ENCODE measurements at places on chromosomes 5 and 9. TPM values are rescaled to one million over a fixed set of nuclear protein-coding genes. Genes with fewer than 3 reads are reported as not detected.

DNA sequence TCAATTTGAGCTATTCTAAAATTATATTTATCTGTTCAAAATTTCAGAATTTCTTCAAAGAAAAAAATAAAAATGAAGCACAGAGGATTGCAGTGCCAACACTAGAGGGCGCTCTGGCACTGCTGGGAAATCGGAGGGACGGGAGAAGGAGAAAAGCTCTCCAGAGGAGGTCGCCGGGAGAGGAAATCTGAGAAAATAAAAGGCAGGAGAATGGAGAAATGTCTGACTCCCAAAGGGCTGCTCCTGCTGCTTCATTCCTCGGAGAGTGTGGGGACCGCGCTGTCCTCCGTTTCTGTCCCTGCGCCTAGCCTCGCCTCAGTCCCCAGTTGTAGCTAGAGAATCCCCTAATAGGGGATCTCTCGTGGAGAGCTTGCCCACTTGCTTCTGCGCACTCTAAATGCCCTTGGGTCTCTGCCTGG is 40.0 kb upstream of the ARSB start:
- DNase-seq, result peak; percentile 38

DNA sequence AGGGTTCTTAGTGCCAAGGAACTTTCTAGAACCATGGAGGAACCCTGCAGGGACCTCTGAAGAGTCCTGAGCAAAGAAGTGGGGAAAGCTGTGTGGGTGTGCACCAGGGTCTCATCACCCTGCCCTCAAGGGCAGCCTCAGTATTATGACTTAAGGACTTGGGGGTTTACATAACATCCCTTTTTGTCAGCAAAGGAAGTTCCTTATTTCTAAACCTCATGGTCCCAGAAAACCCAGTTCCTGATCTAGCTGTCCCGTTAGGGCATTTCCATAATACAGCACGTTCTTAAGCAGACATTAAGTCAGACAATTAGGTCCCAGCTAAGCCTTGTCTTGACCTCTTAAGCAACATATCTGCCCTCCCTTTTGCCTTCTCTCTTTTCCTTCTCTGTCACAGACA is 57.3 kb downstream of the DAPK1 start:
- no peak for DNase-seq

Gene TMEM203
- total RNA-seq, result 39.2 TPM

- peak; percentile 39 for DNase-seq
Measured at GRCh38 chr5:149780043-149780737, 50.1 kb downstream of the PPARGC1B start.

DNA sequence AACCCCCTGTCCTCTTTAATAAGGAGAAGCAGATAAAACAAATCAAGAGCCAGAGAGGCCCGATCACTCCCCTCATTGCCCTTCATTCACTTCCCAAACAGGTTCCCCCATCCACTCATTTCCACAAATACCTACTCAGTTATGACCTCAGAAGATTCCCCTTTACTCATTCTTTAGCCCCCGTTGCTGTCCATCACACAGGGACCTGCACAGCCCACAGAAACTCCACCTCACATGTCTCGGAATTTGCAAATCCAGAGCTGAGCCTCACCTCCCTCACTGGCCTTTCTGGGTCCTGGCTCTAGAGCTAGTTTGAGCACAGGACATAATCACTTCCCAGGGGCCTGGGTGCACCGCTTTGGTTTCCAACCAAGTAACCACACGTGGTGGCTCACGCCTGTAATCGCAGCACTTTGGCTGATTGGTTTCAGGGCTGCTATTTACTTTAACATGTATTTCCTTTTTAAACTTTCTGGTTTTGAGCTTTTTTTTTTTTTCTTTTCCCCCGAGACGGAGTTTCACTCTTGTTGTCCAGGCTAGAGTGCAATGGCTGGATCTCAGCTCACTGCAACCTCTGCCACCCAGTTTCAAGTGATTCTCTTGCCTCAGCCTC is 17.8 kb downstream of the ATP6V0E1 start:
- DNase-seq, result no peak

- DNase-seq, result peak; percentile 4
Measured at GRCh38 chr5:30040488-30041118, 1152.9 kb upstream of the CDH6 start.

- peak; percentile 78 for DNase-seq
Measured at GRCh38 chr5:113163328-113163727, 186.7 kb downstream of the DCP2 start.

DNA sequence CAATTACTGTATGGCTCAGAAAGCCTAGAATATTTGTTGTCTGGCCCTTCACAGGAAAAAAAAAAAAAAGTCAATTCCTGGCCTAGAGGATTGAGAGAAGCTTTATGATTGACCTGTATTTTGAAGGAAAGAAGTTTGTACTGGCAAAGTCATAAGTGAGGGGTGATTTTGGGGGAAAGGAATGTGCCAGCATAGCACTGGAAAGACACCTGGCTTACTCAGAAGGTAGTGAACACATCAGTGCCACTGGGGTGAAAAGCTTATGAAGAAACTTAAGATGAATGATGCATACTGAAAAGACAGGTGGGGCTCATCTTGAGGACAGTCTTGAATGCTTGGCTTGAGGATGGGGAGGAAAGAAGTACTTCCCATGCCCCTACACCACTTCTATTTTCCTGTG is 127.9 kb upstream of the RASA1 start:
- DNase-seq, result peak; percentile 81

DNA sequence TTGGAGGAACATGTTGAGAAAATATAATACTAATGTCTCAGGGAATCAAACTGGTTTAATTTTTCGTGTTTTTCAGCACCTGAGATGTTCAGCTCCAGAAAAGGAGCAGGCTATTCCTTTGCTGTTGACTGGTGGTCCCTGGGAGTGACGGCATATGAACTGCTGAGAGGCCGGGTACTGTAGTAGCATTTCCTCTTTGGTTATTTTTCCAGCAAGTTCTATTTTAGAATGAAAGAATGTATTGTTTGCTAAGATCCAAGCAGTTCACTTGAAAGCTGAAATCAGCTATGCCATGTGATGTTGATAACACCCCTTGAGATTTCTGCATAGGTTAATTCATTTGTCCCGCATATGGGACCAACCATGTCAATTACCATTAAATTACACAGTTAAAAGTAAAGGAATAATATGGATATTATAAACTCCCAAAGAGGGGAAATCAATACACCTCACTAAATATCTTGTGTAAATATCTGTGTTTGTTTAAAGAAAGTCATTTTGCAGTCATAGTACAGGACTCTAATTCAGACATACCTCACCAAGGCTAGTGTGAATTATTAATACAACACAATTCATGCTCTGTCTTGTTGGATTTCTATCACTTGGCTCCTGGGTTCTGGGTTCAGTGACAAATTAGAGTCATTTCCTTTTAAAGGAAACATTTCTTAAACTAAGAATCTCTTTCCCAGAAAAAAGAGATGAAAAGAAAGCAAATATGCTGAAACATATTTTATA is 126.8 kb downstream of the STK32A start:
- DNase-seq, result peak; percentile 75

- DNase-seq, result peak; percentile 43
Measured at GRCh38 chr9:116152390-116152789, 1.2 kb upstream of the PAPPA start.

Gene FOXD4L6
- 0.13 TPM for total RNA-seq

DNA sequence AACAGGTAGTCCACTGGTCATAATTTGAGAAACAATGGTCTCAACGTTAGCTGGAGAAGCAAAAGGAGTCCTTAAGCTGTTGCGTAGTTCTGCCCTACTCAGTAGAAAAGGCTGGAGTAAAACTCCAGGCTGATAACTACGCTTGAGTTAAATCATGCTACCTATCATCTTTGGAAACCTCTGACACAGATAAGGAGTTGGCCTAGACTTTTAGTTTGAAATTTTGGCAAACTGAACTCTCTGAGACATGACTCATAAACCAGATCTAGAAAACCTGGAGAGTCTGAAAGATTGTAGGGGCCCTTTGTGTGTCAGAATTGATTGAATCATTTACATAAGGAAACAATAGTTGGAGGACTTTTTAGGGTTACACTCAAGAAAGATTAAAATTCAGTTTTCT is 26.3 kb downstream of the NMUR2 start:
- peak; percentile 40 for DNase-seq

DNA sequence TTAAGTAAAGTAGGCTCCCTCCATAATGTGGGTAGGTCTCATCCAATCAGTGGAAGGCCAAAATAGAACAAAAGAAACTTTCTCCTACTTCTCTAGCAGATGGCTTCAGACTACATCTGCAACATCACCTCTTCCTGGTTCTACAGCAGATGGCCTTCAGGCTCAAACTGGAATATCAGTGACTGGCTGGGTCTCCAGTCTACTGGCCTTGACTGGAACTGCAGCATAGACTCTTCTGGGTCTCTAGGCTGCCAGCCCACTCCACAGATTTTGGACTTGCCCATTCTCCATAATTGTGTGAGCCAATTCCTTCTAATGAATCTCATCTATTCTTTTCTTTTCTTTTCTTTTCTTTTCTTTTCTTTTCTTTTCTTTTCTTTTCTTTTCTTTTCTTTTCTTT is 64.8 kb downstream of the ACER2 start:
- DNase-seq, result no peak

GRCh38 chr9:37445832-37446231 is 19.4 kb downstream of the ZBTB5 start:
- no peak for DNase-seq

- DNase-seq, result peak; percentile 46
Measured at GRCh38 chr5:157820593-157821252, 38.2 kb downstream of the CLINT1 start.

Gene EGR1
- total RNA-seq, result 6.1 TPM

GRCh38 chr5:121937762-121938161 is 24.0 kb upstream of the SRFBP1 start:
- DNase-seq, result no peak

Gene GPBP1
- 84.2 TPM for total RNA-seq

Gene STK32A
- 5.5 TPM for total RNA-seq

Gene CAMK2A
- not detected for total RNA-seq

Gene IFNB1
- total RNA-seq, result 0.26 TPM

Gene ANKRD18A
- 1.6 TPM for total RNA-seq

DNA sequence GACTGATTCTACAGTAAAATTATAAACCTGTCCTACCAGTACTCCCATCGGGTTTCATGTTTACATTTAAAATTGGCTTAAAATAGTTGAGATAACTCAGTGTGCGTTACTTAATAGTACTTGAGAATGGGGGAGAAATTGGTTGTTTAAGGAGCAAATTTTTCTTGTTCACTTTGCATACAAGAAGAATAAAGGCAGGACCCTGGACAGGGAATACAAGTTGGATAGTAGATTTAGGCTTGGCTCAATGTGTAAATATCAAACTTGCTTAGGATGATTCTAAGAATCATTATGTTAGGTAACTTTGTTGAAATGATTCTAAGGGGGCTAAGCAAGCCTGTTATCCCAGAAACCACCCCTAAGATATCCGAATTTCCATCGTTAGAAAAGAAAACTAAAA is 448.4 kb upstream of the TLE4 start:
- no peak for DNase-seq

- DNase-seq, result peak; percentile 79
Measured at GRCh38 chr5:73519531-73520283, 21.5 kb downstream of the BTF3 start.

Gene MTRR
- total RNA-seq, result 21.1 TPM

Gene ABO
- 1.9 TPM for total RNA-seq

DNA sequence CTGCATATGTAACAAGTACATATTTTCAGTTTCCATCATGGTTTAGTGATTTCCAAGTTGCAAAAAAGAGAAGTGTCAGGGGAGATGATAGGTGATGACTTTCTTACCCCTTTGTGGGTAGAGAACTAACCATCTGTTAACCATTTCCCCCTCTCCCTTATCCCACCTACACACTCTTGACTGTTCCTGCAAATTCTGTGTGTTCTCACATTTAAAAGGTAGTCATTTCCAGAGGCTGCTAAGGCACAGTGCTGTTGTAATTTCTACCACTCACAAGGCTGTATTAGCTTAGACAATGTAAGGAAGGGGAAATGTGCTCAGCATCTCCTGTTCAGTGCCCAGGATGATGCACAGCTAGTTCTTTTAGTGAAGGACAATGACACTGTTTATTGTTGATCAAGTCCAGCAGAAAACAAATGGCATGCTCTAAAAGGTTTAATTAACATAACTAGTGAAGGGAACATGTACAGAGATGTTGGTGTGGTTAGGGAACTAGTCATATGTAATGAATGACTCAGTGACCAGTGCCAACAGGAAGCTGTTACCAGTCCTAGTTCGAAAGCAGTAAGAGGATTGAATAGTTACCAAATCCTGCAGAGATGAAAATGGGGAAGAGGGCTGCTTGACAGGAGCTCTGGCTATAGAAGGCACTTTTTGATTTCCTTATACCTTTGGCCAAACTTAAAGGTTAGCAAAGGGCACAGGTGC is 165.1 kb downstream of the PLK2 start:
- peak; percentile 88 for DNase-seq

Gene GABRP
- 1.2 TPM for total RNA-seq

DNA sequence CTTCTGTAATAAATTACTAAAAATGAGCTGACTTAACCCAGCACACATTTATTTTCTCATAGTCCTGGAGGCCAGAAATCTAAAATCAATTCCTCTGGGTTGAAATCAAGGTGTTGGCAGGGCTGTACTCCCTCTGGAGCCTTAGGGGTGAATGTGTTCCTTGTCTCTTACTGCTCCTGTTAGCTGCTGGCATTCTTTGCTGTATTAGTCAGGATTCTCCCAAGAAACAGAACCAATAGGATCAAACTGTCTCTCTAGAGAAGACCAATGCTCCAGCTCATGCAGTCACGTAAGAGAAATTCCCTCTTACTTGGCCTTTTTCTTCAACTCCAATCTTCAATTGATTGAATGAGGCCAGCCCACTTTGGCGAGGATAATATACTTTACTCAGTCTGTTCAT is 15.3 kb upstream of the CD180 start:
- DNase-seq, result peak; percentile 91

- DNase-seq, result no peak
Measured at GRCh38 chr5:185095-186070, 5.9 kb upstream of the LRRC14B start.

Gene DDX4
- under 0.01 TPM for total RNA-seq

GRCh38 chr5:174147551-174147950 is 102.0 kb downstream of the NSG2 start:
- DNase-seq, result no peak

- DNase-seq, result peak; percentile 95
Measured at GRCh38 chr9:111866976-111867375, 29.6 kb upstream of the UGCG start.
